CD4-positive, alpha-beta T cell (primary cell): ENCODE measurements at places on chromosomes 7 and 10.

- H3K4me3 ChIP-seq, result no peak overlapping the region
- no peaks in the 10 kb centered on the region for H3K36me3 ChIP-seq
- no peaks in the 10 kb centered on the region for H3K4me1 ChIP-seq
- no peak overlapping the region for H3K27ac ChIP-seq
- no peaks in the 10 kb centered on the region for H3K27me3 ChIP-seq
Measured at GRCh38 chr10:4333459-4333894, 492.5 kb upstream of the AKR1E2 start.

GRCh38 chr7:70406186-70406949, 725.6 kb upstream of the GALNT17 start:
- DNase-seq, result no peak
- H3K27me3 ChIP-seq, result no peaks in the 10 kb centered on the region
- H3K36me3 ChIP-seq, result no peaks in the 10 kb centered on the region
- H3K4me1 ChIP-seq, result no peaks in the 10 kb centered on the region
- H3K27ac ChIP-seq, result no peak overlapping the region
- H3K4me3 ChIP-seq, result no peak overlapping the region

- DNase-seq, result peak; percentile 20
- H3K27ac ChIP-seq, result no peak overlapping the region
- peaks cover 8% of the 10 kb centered on the region for H3K4me1 ChIP-seq
Measured at GRCh38 chr10:11345224-11346054, 266.0 kb downstream of the USP6NL start.

- H3K27ac ChIP-seq, result no peak overlapping the region
- no peaks in the 10 kb centered on the region for H3K27me3 ChIP-seq
- H3K36me3 ChIP-seq, result no peaks in the 10 kb centered on the region
- H3K4me1 ChIP-seq, result peaks cover 35% of the 10 kb centered on the region
- no peak for DNase-seq
Measured at GRCh38 chr10:79029478-79030390, 39.0 kb upstream of the ZMIZ1 start.

DNA sequence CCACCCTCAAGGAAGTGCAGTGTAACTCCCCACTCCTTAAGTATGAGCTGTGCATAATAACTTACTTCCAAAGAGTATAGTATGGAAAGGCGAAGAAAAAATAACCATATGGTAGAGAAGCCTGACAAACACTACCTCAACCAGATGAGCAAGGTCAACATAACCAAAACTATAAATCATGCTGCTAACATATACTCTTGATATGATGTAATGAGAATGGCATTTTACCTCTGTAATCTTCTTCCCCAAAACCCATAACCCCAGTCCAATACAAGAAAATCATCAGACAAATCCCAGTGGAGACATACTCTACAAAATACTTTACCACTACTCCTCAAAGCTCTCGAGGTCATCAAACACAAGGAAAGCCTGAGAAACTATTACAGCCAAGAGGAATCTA, 15.8 kb downstream of the OSBPL3 start:
- H3K36me3 ChIP-seq, result no peaks in the 10 kb centered on the region
- H3K4me3 ChIP-seq, result no peak overlapping the region
- no peak for DNase-seq
- H3K27me3 ChIP-seq, result no peaks in the 10 kb centered on the region
- H3K27ac ChIP-seq, result no peak overlapping the region

- H3K36me3 ChIP-seq, result no peaks in the 10 kb centered on the region
- DNase-seq, result no peak
- no peak overlapping the region for H3K27ac ChIP-seq
- H3K4me1 ChIP-seq, result no peaks in the 10 kb centered on the region
- H3K27me3 ChIP-seq, result peaks cover 6% of the 10 kb centered on the region
Measured at GRCh38 chr7:28199021-28199510, 18.5 kb upstream of the JAZF1 start.
